PC-9 (cell line): ENCODE measurements at places on chromosomes 6 and 20. TPM values are rescaled to one million over a fixed set of nuclear protein-coding genes. Genes with fewer than 3 reads are reported as not detected.

Gene TSHZ2
- not detected in 2 replicates for total RNA-seq

Gene RIOK1
- 16.9 and 24.9 TPM in 2 replicates for total RNA-seq

GRCh38 chr20:21027569-21027968 lies 78.6 kb downstream of the LINC00237 start:
- no peaks in the 10 kb centered on the region for H3K4me1 ChIP-seq
- peaks cover 46% of the 10 kb centered on the region for H3K27me3 ChIP-seq
- no peak overlapping the region for H3K4me3 ChIP-seq
- DNase-seq = no peak

Gene SLC4A11
- total RNA-seq = 46.1 and 57.8 TPM in 2 replicates

Gene PSORS1C1
- 29.2 and 34.2 TPM in 2 replicates for total RNA-seq

Gene RBBP8NL
- total RNA-seq = 8.7 and 14.0 TPM in 2 replicates

Gene LST1
- 1.6 TPM in 2 replicates for total RNA-seq

Gene FERMT1
- total RNA-seq = 18.2 and 20.6 TPM in 2 replicates

GRCh38 chr6:75149240-75149639 lies 56.6 kb downstream of the COL12A1 start:
- no peaks in the 10 kb centered on the region for H3K27me3 ChIP-seq
- no peak overlapping the region for H3K27ac ChIP-seq
- no peak for DNase-seq
- H3K4me3 ChIP-seq = no peak overlapping the region
- H3K4me1 ChIP-seq = peaks cover 12% of the 10 kb centered on the region; the same call in 1 of the 2 replicates

DNA sequence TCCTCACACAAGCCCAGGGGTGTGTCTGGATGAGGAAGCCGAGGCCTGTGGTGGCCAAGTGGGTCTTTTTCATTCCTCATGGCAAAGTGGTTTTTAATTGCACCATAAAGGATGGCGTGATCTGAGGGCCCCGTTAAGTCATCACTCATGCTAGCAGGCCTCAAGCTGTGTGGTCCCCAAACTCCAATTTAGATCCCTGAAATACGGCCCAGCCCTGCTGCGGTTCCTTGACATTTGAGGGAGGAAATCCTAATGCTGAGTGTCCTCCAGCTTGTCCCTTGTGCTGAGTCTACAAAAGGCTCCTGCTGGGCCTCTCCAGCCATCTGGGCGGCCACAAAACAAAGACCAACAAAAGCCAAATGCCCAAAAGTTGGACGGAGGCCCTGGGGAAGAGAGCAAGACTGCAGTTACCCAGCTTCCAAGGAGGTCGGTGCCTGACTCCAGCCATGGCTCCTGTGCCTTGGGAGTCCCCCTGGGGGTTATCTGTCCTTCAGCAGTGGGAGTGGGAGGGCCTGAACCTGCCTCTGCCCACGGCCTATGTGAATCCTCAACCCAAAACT lies 162.3 kb upstream of the PDE10A start:
- no peak for DNase-seq
- H3K4me1 ChIP-seq = no peaks in the 10 kb centered on the region
- H3K36me3 ChIP-seq = no peaks in the 10 kb centered on the region
- no peak overlapping the region for H3K27ac ChIP-seq

DNA sequence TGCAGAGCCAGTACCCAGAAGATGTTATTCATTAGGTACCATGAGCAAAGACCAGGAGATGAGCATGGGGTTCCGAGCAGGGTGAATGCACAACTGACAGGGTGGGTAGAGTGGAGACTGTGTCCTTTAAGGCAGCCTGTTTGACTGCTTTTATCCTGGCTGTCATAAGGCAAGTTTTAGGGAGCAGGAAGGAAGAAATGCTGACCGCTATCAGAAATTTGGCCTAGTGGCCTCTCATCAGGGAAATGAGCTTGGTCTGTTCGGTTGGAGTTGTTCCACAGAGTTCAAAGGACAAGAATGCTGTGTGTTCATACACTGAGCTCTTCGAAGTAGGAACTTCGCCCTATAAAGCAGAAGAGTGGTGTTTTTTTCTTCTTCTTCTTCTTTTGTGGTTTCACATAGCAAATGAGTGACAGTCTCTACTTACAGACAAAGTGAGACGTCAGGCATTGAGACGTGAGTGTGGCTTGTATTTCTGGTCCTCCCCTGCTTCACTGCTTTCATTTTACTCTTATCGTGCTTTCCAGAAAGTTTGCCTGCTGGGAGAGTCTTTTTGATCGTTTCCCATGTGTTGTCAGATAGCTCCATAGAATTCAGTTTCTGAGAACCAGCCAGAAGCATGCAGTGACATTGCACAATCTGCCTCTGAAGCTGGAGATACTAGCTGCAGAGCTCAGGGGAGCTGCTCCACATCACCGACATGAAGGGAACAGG lies at the start of gene CASS4:
CASS4 (plus strand) TSS at position 502 of the 714 bp plus-strand sequence; CDS start at position 701, 199 bp downstream.
- no peak within 1 kb of the TSS for H3K4me3 ChIP-seq
- no peak for DNase-seq
- H3K27me3 ChIP-seq = no peaks in the 10 kb centered on the region
- no peak within 1 kb of the TSS for H3K27ac ChIP-seq
- H3K36me3 ChIP-seq = no peaks in the 10 kb centered on the region

GRCh38 chr6:127177030-127177922 lies 58.8 kb downstream of the RSPO3 start:
- no peaks in the 10 kb centered on the region for H3K36me3 ChIP-seq
- no peak overlapping the region for H3K27ac ChIP-seq
- H3K27me3 ChIP-seq = no peaks in the 10 kb centered on the region
- H3K4me1 ChIP-seq = peaks cover 6% of the 10 kb centered on the region; the same call in 1 of the 2 replicates

DNA sequence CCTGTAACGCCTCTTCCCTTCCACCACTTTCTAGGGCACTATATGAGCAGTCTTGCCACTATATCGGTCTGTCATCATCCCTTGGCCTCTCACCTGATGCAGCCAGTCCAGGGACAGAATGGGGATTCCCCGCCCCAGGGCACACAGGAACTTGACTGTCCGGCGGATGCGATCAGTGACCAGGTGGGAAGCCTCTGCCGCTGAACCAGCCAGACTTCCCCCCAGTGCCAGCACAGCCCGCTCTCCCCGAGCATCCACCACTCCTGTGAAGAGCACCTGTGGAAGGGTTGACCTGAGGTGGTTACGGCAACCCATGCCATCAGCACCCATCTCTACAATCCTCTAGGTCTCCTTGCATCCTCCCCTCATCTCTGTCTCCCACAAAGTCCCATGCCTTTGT lies 12.2 kb upstream of the NRM start:
- no peak for DNase-seq
- H3K27me3 ChIP-seq = no peaks in the 10 kb centered on the region
- H3K4me3 ChIP-seq = no peak overlapping the region

Gene LAMA2
- 2.3 and 2.8 TPM in 2 replicates for total RNA-seq

- H3K36me3 ChIP-seq = no peaks in the 10 kb centered on the region
- H3K27ac ChIP-seq = peak overlapping the region; percentile 93
- H3K27me3 ChIP-seq = no peaks in the 10 kb centered on the region
- peak; percentile 92 for DNase-seq
- peaks cover 58% of the 10 kb centered on the region for H3K4me1 ChIP-seq
Observed at GRCh38 chr20:22795871-22796270, 211.5 kb upstream of the FOXA2 start.

DNA sequence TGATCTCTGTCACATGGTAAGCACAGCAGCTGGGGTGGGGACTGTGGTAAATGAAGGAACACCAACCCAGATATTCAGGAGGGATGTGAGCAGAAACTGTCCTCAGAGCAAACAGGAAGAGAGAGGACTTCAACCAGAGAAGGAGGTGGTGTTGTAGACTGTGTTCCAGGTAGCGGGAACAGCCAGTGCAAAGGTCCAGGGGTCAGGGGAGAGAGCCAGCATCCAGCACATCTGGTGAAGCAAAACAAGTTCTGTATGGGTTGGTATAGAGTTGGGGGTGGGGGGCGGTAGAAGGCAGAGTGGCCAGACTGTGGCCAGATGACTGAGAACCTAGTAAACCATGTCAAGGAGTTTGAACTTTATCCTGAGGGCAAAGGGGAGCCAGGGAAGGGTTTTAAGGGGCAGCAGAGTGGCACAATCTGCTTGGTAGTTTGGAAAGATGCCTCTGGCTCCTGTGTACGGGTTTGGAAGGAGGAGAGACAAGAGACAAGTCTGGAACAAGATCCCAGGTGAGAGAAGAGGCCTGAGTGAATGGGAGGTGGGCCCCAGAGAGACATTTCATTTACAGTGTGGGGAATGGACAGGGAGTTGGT lies 27.8 kb upstream of the TTPAL start:
- H3K27me3 ChIP-seq = no peaks in the 10 kb centered on the region
- no peak overlapping the region for H3K27ac ChIP-seq
- H3K36me3 ChIP-seq = no peaks in the 10 kb centered on the region
